ENCODE measurements at places on chromosomes 3 and 15. TPM values are rescaled to one million over a fixed set of nuclear protein-coding genes. Genes with fewer than 3 reads are reported as not detected.

The C3orf70 gene
- 0.13 TPM for total RNA-seq

The NKTR gene
- 90.3 TPM for total RNA-seq

GRCh38 chr15:55220606-55221005 lies 23.9 kb upstream of the RSL24D1 start:
- H3K27ac ChIP-seq: peak overlapping the region; percentile 96
- no peaks in the 10 kb centered on the region for H3K27me3 ChIP-seq
- H3K4me1 ChIP-seq: peaks cover 82% of the 10 kb centered on the region
- peak overlapping the region; percentile 65 for H3K4me3 ChIP-seq

GRCh38 chr15:39013262-39013661 lies 448.6 kb upstream of the RASGRP1 start:
- DNase-seq: no peak
- no peak overlapping the region for H3K27ac ChIP-seq
- H3K27me3 ChIP-seq: peaks cover 2% of the 10 kb centered on the region
- no peaks in the 10 kb centered on the region for H3K36me3 ChIP-seq

DNA sequence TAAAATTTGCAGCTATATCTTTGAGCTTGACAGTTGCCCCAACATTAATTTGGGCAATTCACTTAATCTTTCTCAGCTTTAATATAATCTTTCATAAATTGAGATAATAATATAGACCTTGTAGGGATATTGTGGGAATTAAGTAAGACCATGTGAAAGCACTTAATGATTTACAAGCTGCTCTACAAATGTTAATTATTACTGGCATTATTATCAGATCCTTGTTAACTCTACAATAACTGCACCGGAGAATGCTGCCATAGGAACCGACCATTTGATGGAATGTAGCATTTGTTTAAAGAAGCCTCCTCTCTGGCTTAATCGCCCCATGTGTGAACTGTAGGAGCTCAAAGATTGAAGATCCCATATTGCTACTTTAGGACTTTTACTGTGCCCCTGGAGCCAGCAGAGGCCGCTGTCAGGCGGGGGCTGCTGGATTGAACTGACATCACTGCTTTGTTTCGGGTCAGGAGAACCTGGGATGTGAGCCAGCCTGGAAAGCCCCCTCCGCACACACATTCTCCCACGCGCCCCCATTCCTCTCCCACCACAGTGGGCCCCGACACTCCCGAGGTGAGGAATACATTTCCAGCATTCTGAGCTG lies 154.2 kb upstream of the TNIK start:
- H3K4me3 ChIP-seq: no peak overlapping the region
- no peaks in the 10 kb centered on the region for H3K4me1 ChIP-seq
- H3K36me3 ChIP-seq: no peaks in the 10 kb centered on the region
- H3K27me3 ChIP-seq: peaks cover 16% of the 10 kb centered on the region

DNA sequence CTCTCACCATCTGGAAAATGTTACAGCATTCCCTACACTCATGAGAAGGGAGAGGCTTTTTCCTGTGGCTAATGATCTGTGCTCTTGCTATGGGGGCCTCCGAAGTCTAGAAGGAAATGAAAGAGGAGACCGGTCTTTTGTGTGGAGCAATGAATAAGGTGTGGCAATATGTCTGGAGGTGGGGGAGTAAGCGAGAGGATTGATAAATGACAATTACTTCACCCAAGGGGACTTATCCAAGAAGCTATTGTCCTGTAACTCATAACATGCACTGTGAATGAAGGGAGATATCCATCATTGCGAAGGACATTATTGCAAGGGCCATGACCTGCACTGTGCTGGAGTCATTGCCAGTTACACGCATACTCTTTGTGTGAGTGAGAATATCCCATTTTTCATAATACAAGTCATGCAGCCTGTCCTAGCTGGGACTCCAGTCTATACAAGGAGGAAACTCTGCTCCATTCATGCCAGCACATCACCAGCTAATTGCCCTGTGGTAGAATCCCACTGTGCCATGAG lies 37.7 kb upstream of the SYNPR start:
- no peaks in the 10 kb centered on the region for H3K4me1 ChIP-seq
- H3K4me3 ChIP-seq: no peak overlapping the region
- no peaks in the 10 kb centered on the region for H3K36me3 ChIP-seq
- H3K27me3 ChIP-seq: no peaks in the 10 kb centered on the region
- H3K27ac ChIP-seq: no peak overlapping the region

GRCh38 chr3:136237961-136238649 lies 12.0 kb upstream of the PCCB start:
- no peaks in the 10 kb centered on the region for H3K4me1 ChIP-seq
- no peak for DNase-seq
- peaks cover 9% of the 10 kb centered on the region for H3K27me3 ChIP-seq
- no peak overlapping the region for H3K27ac ChIP-seq
- H3K4me3 ChIP-seq: no peak overlapping the region
- H3K36me3 ChIP-seq: no peaks in the 10 kb centered on the region

GRCh38 chr3:151445273-151446001 lies 15.4 kb downstream of the IGSF10 start:
- H3K4me1 ChIP-seq: no peaks in the 10 kb centered on the region
- no peak for DNase-seq
- H3K36me3 ChIP-seq: no peaks in the 10 kb centered on the region
- H3K27me3 ChIP-seq: peaks cover 8% of the 10 kb centered on the region
- no peak overlapping the region for H3K27ac ChIP-seq

DNA sequence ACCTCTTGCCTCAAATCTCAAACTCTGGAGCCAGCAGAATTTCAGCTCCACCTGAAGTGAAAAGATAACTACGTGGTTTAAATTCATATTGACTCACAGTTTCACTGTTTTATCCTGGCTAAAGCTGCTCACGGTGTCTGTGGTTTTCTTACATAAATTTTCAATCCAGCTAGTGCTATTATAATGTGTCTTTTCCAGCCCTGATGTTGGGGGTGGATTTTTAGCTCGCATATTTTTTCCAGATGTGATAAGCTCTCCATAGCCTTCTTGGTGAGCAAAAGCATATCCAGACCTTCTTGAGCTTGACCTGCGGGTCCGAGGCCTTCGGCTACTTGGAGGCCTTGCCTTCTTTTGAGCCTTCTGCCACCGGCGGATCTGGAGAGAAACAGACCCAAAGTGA lies 239.3 kb downstream of the DTWD1 start:
- no peaks in the 10 kb centered on the region for H3K4me1 ChIP-seq
- H3K27me3 ChIP-seq: no peaks in the 10 kb centered on the region
- H3K36me3 ChIP-seq: peaks cover 28% of the 10 kb centered on the region
- no peak overlapping the region for H3K27ac ChIP-seq
